HTR-8/SVneo (cell line): ENCODE measurements at places on chromosomes 16 and 17.

GRCh38 chr16:87146676-87147075, 170.5 kb downstream of the C16orf95 start:
- DNase-seq: no peak

GRCh38 chr17:8225813-8226535, 15.6 kb upstream of the AURKB start:
- peak; percentile 25 for DNase-seq

DNA sequence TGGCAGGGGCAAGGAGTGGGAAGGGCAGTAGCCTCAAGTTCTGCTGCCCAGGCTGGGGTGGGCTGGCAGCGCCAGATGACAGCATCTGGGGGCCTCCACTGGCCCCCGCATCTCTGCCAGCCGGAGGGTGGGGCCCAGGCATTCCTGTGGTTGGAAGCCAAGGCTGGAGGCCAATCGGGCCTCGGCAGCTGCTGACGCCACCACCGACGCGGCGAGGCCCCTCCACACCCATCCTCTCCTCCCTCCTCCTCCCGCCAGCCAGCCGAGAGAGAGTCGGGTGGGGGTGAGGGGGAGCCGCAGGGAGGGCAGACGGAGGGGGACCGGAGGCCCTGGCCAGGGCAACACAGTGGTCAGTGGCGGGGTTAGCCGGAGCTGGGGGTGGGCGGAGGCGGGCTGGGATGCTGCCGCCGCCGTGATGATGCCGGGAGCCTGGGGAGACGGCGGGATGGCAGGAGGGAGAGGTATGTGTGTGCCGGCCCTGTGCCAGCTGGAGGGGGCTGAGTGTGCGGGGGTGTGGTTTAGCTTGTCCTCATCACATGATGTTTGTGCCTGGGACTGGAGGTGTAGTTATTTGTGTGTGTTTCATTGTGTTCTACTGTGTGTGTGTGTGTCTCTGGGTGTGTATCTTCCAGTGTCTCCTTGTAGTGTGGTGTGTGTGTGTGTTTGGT, 36.6 kb downstream of the ARHGAP23 start:
- DNase-seq: peak; percentile 96

DNA sequence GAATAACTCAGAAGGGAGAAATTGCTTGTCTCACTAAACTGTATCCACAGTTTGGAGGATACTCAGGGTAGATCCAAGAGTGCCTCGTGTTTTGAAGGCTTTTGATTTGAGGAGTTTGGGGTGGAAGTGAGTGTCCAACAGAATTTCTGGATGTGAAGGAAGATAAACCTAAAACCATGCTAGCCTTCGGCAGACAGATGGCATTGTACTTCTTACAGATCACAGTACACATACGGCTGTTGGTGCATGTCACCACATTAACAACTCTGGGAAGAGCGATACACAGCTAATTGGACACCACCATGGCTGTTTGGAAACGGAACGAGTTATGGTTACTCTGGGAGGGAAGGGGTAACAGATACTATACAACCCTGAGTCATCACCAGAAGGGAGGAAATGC, 420.4 kb downstream of the GRIN2A start:
- DNase-seq: no peak

DNA sequence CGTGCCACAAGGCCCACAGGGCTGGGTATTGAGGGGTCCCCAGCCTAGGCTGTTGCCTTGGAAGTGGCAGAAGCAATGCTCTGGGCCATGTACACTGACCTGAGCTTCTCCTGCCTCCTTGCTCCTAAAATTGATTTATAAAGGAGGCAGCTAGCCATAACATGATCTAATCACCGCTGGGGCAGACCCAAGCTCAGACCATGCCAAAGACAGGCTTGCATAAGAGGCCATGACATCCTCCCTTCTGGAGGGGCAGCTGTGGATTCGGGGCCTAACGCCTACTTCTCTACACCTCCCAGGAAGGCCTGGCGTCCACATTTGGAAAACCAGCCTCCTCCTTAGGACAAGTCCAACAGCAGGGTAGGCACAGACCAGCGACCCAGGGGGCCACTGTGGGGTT, 12.3 kb downstream of the HSD11B2 start:
- DNase-seq: no peak

DNA sequence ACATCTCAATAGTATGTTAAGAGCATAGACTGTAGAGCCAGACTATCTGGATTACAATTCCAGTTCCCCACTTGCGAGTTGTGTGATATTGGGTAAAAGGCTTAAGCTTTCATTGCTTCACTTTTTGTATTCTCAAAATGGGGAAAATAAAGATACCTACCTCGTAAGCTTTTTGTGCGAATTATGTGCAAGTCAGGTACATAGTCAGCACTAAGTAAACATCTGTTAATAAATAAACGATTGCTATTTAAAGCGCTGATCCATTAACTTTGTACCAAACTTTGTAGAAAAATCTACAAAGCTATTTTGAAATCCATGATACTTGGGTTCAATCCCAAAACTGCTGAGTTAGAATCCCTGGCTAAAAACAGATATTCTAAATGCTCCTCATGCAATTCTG, 19.6 kb downstream of the ABCA6 start:
- DNase-seq: no peak

DNA sequence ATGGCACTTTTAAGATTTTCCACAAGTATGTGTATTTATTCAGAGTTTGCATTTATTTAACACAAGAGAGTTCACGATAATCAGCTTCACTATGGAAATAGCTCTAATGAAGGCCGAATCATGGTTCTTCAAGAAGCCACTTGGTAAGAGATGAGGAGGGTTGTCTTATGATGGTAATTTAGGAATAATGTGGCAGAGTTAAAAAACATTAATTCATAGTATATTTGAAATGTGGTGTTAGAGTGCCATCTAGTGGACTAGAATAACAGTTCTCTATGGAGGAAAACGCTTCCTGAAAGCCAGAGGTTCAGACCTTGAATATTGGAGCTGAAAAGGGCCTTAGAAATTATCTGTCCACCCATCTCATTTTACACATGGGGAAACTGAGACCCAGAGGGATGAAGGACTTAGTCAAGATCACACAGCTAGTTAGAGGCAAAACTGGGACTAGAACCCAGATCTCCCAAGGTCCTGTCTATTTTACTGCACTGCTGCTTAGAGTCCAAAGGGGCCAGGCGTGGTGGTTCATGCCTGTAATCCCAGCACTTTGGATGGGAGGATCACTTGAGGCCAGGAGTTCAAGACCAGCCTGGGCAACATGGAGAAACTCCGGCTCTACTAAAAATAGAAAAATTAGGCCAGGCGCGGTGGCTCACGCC, 33.8 kb upstream of the KPNB1 start:
- peak; percentile 64 for DNase-seq

DNA sequence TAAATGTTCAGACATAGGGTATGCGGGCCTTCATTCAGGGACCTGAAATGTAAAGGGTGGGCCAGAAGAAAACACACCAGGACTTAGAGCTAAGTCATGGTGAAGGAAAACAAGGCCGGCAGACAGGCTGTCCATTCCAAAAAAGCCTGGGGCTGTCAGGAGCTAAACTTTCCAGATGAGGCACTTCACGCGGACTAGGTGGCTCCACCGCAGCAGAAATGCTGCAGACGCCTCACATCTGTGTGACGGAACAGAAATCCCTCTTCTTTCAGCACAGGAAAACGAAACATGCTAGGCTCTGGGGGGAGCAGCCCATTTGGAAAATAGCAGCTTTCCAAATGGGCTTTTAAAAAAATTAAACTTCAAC, 88.7 kb downstream of the HS3ST3A1 start:
- no peak for DNase-seq

DNA sequence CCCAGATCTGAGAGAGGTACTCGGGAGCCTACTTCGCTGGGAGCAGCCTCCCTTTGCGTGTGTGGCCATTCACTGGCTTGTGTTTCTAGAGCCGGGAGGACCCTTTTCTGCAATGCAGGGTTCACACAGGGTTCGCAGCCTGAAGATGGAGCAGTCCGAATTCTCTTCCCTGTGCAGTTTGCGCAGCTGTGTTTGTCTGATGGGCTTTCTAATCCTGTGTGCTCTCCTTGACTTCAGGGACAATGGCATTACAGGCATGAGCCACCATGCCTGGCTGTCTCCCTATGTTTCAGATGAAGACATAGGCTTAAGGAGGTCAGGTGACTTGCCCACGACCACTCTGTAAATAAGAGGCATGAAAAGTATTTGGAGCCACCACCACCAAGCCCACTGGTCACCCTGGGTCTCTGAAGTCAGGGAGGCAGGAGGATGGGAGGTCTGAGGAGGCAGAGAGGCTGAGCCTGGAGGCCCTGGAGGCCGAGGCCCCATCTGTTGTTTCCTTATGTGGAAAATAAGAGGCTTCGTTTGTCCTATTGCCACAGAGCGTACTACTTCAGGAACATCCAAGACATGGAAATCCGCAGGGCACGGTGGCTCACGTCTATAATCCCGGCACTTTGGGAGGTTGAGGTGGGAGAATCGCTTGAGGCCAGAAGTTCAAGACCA, 5.0 kb upstream of the STH start:
- DNase-seq: no peak
